ENCODE measurements at places on chromosomes 7 and 10. TPM values are rescaled to one million over a fixed set of nuclear protein-coding genes. Genes with fewer than 3 reads are reported as not detected.

GRCh38 chr7:8149222-8149621, 112.7 kb downstream of the ICA1 start:
- DNase-seq: no peak

DNA sequence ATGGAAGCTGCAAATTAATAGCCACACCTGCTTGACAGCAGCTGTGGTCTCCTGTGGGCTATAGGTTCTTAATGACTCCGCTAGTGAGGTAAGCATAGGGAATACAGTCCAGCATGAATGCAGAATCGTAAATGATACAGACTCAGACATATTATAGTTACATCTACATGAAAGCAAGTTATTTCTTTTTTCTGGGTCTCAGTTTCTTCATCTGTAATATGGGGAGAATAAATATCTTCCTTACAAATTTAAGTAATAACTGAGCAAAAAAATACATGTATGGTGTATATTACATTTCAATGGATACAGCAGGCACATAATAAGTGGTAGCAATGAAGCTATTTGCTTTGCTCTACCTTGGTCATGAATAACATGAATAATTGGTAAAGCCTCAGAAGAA, 245.9 kb upstream of the RHOBTB1 start:
- no peak for DNase-seq

- no peak for DNase-seq
These were observed 285.0 kb downstream of the PHTF2 start for GRCh38 chr7:78083476-78084120.

DNA sequence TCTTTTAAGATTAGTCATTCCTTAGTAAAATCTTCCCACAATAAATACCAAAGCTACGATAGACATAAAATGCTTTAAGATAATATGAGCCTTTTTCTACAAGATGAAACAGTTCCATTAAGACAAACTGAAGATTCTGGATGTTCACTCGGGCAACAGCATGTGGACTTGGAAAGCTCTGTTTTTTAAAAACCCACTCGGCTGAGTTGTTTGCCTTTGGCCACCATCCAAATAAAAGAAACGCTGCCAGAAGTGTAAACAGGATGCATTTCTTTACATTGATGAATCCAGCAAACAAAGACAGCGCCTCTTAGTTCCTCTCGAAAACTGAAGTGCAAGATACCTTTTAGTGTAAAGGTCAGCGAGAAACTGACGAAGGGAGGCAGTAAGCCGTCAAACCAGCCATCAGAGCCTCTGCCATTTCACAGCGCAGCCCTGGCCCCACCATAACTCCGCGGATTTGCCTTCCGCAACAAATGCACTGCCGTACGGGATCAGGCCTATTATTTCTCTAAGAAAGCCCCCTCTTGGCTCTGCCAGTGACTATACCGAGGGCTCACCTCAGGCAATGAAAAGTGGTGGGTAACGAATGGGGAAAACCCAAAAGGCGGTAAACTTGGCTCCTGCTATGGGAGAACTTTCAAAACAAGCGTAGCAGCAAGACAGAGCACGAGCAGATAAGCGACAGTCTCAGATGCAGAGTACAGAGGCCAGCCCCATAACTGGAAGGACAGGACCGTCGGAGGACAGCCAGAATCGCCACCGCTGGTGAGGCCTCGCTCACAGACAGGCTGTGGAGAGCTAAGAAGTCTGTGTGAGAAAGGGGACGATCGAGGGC, 41.4 kb downstream of the GNA12 start:
- no peak for DNase-seq

DNA sequence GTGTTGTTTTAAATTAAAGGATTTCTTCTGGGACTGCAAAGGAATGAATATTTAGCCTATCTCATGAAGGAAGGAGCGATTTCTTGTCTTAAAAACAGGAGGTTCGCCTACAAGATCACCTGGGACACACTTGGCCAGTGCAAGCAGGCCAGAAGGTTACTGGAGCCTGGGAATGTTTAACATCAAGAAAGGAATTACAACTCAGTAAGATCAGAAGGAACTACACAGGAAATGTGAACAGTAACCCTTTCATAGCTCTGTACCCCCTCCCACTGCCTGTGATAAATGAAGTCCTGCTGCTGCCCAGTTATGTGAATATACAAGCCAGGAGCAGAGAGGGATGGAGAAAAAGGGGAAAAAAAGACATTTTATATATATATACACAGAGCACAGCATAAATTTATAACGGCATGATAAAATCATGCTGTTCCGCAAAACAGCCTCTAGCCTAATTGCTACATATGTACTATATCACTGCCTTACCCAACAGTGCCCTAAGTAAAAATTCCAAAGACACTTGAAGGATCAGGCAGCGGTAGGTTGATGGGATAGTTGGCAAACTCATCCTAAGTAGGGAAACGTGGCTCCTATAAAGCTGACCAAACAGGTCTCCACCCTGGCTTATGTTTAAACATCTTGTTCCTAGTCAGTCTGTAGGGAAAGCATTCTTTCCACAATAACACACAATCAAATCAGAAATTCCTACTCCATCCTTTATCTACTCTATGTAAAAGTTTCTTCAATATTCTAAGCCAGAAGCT, 63.8 kb downstream of the ZNF438 start:
- no peak for DNase-seq

DNA sequence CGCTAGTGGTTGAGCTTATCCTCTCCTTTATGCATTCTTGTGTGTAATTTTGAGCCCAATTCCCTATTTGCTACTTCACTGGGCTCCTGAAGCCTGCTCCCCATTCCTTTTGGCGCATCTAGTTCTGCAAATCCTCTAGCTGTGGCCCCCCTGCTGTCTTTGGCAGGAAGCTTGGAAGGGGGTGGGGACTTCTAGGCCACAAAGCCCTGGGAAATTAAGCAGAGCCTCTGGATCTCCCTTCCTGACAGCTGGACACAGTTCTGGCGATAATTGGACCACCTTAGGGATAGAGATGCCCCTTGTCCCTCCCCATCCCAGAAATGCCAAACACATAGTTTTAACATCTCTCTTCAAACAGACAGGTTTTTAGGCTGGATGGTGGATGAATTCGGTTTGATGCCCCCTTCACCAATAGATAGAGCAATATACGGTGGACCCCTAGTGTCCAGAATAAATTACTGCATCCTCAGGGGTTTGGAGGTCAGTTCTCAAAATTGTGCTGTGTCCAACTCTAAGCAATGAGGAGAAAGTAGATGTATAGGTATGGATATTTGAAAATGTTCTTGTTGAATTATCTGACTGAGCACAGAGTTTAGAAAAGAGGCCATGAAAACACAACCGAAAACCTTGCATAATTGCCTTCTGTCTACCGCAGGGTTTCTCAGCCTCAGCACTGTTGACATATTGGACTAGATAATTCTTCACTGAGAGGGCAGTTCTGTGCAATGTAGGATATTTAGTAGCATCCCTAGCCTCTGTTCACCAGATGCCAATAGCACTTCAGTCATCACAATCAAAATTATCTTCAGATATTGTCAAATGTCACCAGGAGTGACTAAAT, 75.5 kb downstream of the PAPSS2 start:
- peak; percentile 57 for DNase-seq

- DNase-seq: no peak
These were observed 227.2 kb upstream of the KLF14 start for GRCh38 chr7:130961128-130961601.

DNA sequence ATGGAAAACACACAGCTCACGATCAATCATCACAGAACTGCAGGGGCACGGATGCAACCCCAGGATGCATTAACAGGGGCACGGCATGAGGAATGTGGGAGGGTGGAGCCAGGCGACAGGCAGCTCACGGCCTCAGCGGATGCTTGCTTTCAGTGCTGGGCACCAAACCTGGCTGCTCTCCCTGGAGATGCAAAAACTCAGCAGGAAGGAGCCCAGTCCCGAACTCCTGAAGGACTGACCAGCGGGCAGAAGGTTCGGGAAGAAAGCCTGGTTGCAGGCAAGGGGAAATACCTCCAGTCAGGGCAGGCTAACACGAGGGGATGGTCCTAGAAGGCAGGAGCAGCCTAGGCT, 66.8 kb downstream of the CHST15 start:
- no peak for DNase-seq

Gene METTL2B
- total RNA-seq: 20.3 TPM

Gene NACAD
- 5.1 TPM for total RNA-seq

Gene BLOC1S2
- 25.0 TPM for total RNA-seq
